M059J (cell line): ENCODE measurements at places on chromosomes 1 and 21. TPM values are rescaled to one million over a fixed set of nuclear protein-coding genes. Genes with fewer than 3 reads are reported as not detected.

CR1L gene
- 3.6 TPM in 1 of 2 replicates, not detected in the other for total RNA-seq

DIO1 gene
- total RNA-seq = not detected in 2 replicates

PADI3 gene
- total RNA-seq = 2.1 and 5.3 TPM in 2 replicates

KRTAP19-3 gene
- total RNA-seq = not detected in 2 replicates

LCE6A gene
- total RNA-seq = not detected in 2 replicates

GNPAT gene
- 43.8 and 55.4 TPM in 2 replicates for total RNA-seq

ZNF672 gene
- total RNA-seq = 15.0 and 16.4 TPM in 2 replicates

LRIF1 gene
- 37.9 and 38.1 TPM in 2 replicates for total RNA-seq

CHIT1 gene
- not detected in 2 replicates for total RNA-seq

HLX gene
- total RNA-seq = 7.2 and 14.4 TPM in 2 replicates

FCRL6 gene
- total RNA-seq = not detected in 2 replicates

HSPA6 gene
- total RNA-seq = 0.15 and 0.44 TPM in 2 replicates

FMN2 gene
- total RNA-seq = 6.0 and 19.2 TPM in 2 replicates

ARHGEF11 gene
- 17.1 and 19.2 TPM in 2 replicates for total RNA-seq

AMY2A gene
- not detected in 2 replicates for total RNA-seq

FMO1 gene
- not detected in 2 replicates for total RNA-seq
